ENCODE measurements at places on chromosomes 6 and 20.
A peak's percentile ranks its signal among the peaks of the same experiment; 100 is the strongest.

- no peak for DNase-seq
Observed at GRCh38 chr6:5994999-5995657, 11.6 kb downstream of the NRN1 start.

DNA sequence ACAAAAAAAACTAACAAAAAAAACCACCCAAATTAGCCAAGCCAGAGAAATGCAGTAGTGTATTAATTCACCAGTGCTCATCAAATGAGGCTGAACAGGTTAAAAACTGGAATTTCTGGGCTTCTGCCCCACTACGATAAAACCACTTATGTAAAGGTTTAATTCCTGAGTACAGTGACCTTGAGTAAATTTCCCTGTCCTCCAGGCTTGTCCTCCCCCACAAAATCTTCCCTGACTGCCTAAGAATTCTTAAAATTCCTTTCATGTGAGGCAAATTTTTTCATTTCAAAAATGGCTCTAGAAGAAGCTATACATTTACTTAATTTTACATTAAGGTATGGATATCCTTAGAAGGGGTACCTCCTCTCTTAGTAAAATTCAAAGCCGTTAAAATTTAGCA is 80.1 kb upstream of the ID4 start:
- peak; percentile 51 for DNase-seq

GRCh38 chr20:11064946-11065345 is 391.1 kb upstream of the JAG1 start:
- DNase-seq, result no peak

DNA sequence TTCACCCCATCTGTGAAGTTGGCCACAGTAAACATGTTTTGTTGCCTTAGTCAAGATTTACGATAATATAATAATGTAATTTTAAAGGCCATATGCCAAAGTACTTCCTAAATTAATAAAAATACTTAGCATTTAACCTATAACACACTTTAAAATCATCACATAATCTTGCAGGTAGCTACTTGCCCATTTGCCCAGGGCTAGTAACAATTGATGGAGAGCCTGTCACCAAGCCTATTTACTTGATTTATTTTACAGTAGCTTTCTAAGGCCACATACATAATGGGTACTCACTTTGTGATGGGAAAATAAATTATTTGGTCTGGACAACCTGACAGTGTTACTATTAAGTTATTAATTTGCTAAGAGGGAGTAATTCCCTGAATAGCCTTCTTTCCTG is 14.5 kb downstream of the BTBD9 start:
- DNase-seq, result no peak

GRCh38 chr6:21454262-21454661 is 139.3 kb upstream of the SOX4 start:
- DNase-seq, result no peak

DNA sequence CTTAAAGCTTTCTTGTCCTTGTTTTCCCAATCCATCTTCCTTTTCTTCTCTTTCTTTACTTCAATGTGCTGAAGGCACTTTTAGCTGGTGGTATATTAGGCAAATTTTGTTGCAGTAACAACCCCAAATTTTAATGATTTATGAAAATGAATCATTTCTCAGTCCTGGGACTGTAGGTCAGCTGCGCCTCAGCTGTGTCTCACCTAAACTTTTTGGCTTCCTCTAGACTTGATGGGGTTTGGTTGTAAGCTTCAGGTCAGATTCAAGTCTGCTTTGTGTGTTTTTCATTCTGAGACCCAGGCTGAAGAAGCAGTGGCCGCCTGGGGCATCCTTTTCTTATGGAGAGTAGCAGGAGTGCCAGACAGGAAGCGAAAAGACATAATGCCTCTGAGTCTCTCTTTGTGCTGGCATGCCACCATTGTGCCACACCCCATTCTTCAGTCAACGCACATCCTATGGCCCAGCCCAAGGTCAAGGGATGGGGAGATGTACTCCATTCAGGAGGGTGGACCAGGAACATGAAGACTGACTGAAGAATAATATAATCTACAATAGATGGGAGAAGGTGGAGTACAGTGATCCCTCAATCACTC is 28.9 kb upstream of the CD83 start:
- DNase-seq, result no peak

GRCh38 chr6:155123520-155123919 is 128.4 kb downstream of the TIAM2 start:
- DNase-seq, result no peak

DNA sequence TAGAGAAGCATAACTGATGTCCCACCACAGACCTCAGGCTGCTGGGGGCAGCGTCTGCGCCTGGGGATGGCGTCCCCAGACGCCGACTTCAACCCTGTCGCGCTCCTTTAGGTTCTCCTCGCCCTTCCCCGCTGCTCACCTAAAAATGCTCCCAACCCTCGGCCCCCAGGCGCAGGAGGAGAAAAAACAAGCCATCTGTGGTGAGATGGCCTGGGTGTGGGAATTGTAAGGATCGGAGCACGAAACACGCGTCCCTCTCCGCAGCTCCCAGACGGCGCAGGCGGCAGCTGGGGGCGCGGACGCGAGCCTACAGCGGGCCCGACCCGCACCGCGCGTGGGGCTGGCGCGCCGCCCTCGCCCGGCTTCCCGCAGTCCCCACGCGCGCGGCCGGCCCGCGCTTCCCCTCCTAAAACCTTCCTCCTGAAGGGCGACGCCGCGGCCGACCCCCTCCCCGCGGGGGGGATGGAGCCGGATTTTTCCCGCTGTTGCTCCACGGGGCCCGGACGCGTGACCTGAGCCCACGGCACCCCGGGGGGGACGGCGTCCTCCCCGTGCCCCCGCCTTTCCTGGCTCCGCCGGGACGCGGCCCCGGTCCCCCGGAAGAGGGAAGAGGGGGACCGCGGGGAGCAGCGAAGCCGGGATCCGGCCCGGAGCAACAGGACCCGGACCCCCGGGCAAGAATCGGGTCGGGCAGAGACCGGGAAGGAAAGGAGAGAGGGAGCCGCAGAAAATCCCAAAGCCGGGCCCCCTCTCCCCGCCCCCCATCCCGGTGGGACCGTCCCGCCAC is 611 bp downstream of the EPB41L2 start:
- no peak for DNase-seq

DNA sequence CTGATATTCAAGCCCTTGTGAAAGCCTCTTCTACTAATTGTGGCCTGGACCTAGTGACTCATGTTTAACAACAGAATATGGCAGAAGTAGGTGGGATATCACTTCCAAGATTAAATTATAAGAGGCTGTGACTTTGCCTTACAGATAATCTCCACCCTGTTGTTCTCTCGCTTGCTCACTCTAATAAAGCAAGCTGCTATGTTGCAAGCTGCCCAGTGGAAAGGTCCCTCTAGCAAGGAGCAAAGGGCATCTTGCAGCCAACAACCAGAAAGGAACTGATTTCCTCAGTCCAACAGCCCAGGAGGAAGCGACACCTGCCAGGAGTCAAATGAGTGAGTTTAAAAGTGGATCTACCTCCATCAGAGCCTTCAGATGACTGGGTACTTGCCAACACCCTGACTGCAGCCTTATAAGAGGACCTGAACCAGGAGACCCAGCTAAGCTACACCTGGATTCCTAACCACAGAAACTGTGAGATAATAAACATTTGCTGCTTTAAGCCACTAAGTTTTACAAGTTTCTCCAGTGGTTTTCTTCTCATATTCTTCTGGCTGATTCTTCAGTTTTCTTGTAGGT is 112.6 kb downstream of the FRK start:
- no peak for DNase-seq

GRCh38 chr6:33766921-33767907 is 20.5 kb upstream of the IP6K3 start:
- DNase-seq, result no peak

DNA sequence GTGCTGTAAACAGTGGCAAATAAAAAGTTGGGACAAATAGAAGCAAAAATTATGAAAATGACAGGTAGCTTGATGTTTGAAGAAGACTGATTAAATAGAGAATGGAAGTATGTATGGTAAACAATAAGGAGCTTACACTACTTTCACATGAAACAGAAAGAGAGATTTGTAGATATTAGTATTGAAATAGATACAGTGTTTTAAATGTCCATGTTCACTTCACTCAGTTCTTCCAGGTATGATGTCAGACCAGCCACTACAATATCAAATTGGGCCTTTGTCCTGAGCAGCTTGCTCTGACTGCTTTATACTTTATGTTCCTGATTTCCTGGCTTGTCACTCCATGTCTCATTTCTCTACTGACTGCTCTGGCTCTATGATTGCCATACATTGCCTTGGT is 107.5 kb downstream of the CENPW start:
- no peak for DNase-seq

- DNase-seq, result no peak
Observed at GRCh38 chr6:166259296-166259977, 48.8 kb downstream of the PRR18 start.

DNA sequence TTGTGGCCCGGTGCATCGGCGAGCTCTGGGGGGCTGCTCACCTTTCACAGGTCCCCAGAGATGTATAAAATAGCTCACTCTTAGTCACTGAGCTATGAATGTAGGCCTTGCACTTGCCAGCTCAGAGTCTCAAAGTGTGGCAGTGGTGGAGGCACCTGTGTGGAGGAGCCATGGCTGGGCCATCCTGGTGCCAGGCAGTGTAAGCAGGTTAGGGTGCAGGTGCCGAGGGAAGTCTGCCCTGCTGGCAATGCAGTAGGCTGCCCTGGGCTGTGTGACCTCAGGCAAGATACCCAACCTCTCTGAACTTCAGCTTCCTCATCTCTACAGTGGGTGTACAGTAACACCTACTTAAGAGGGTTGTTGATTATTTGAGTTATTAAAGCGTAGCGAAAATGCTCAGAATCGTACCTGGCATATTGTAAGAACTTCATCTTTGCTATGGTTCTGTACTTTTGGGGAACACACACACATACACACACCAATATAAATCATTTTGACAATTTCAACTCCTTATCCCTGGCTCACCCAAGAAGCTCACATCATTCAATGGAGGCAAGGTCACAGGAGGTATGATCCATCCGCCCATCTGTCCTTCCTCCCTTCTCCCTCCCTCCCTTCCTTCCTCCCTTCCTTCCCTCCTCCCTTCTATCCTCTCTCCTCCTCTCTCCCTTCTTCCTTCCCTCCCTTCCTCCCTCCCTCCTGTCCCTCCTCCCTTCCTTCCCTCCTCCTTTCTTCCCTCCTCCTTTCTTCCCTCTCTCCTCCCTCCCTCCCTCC is 66.8 kb upstream of the STX16 start:
- no peak for DNase-seq

- no peak for DNase-seq
Observed at GRCh38 chr6:42727627-42728026, 5.2 kb upstream of the PRPH2 start.

DNA sequence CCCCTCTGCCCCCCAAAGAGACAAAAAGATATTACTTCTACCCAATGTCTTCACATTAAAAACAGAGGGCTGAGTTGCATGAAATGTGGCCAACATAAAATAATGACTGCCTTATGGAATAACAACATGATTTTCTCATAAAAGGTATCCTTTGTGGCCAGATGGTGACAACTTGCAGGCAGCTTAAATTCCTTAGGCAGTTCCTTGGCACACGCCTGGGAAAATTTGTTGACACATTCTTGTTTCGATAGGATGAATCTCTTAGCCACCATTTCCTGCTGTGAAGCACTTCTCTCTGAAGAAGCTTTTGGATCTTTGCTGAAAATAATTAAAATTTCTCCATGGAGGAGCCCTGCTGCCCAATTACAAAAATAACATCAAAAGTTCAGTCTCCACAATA is 109.0 kb upstream of the COL21A1 start:
- peak; percentile 28 for DNase-seq

DNA sequence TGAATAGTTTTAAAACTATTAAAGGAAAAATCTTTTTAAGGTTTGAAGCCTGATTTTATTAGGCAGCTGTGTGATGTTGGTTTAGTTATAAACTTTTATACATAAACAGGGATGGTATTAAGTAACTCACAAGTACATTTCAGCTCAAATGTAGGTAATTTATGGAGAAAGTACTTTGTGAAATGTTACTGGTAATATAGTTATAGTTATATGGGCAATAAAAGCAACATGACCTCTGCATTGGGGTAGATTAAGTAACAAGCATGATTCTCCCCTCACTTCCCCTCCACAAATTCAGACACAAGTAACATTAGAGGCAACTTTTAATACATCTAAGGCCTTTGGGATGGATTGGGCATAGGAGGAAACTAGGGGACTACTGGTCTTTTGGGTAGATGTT is 154.3 kb upstream of the ID4 start:
- no peak for DNase-seq

GRCh38 chr6:71523548-71523947 is 234.9 kb downstream of the OGFRL1 start:
- DNase-seq, result no peak

GRCh38 chr6:39898625-39899024 is 35.6 kb downstream of the MOCS1 start:
- no peak for DNase-seq

- no peak for DNase-seq
Observed at GRCh38 chr6:135901774-135902524, 50.4 kb downstream of the PDE7B start.

GRCh38 chr6:162649271-162649670 is 78.3 kb downstream of the PRKN start:
- DNase-seq, result no peak

- DNase-seq, result no peak
Observed at GRCh38 chr20:37988306-37988954, 44.8 kb downstream of the TTI1 start.

GRCh38 chr6:9659848-9660247 is 755.0 kb downstream of the TFAP2A start:
- DNase-seq, result no peak

- no peak for DNase-seq
Observed at GRCh38 chr6:134122775-134123174, 70.4 kb upstream of the SLC2A12 start.

DNA sequence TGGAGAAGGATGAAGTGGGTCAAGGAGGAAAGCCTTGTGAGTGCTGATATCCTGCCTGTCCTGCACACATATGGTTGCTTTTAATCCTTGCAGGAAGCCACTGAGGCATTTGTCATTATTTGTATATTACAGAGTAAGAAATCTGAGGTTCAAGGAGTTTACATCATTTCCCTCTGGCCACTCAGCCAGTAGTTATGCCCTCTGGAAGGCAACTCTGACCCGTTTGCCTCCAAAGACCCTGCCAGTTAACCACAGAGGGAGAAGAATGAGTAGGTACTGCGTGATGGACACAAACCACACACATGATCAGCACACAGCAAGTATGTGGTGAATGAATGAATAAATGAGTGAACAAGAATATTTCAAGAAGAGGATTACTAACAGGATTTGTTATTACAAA is 7.9 kb upstream of the FAM210B start:
- peak; percentile 69 for DNase-seq

GRCh38 chr6:81487489-81487888 is 265.0 kb downstream of the TENT5A start:
- DNase-seq, result no peak

DNA sequence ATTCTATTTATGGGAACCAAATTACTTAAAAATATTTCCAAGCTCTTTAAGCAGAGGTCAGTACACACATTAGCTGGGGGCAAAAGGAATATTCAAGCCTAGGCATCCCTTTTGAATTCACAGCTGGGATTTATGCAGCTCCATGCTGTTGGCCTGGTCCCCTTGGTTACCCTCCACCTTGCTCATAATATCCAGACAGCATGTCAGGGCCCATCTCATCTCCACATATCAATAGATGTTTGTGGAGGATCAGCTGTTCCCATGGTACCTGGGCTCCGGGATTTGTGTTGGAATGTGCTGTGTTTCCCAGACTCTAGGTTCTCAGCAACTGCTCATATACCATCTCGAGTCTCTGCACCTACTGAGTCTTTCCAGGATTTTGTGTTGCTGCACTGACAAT is 534.8 kb downstream of the BMP2 start:
- DNase-seq, result no peak

GRCh38 chr6:140183881-140184280 is 809.4 kb upstream of the CITED2 start:
- no peak for DNase-seq
